Fibroblast of villous mesenchyme (primary cell): ENCODE measurements at places on chromosomes 5 and 9. TPM values are rescaled to one million over a fixed set of nuclear protein-coding genes. Genes with fewer than 3 reads are reported as not detected.

The SMIM32 gene
- not detected in 2 replicates for total RNA-seq

The ADGRD2 gene
- not detected in 2 replicates for total RNA-seq

GRCh38 chr9:72440992-72441847 lies 76.2 kb upstream of the ZFAND5 start:
- DNase-seq = no peak

DNA sequence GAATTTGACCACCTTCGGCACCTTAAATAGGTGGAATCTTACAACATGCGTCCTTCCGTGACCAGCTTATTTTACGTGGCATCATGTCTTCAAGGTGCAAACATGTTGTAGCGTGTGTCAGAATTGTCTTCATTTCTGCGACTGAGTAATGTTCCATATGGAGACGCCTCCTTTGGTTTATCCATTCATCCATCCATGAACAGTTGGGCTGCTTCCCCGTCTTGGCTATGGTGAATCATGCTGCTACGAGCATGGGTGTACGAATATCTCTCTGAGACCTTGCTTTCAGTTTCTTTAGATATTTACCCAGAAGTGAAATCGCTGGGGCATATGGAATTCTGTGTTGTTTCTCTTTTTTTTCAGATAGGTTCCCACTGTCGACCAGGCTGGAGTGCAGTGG lies 391.9 kb upstream of the IRX2 start:
- no peak for DNase-seq

- peak; percentile 41 for DNase-seq
Measured at GRCh38 chr5:145246961-145247744, 588.0 kb downstream of the PRELID2 start.
